Brain (organoid and tissue), 16 donors: ENCODE measurements at places on chromosomes 7 and 10. TPM values are rescaled to one million over a fixed set of nuclear protein-coding genes. Genes with fewer than 3 reads are reported as not detected.

Gene C10orf105
- 3.3 TPM for polyA plus RNA-seq

Gene HOXA4
- 1.1 TPM for polyA plus RNA-seq

Gene OR9A2
- polyA plus RNA-seq = not detected

Gene ZNF727
- polyA plus RNA-seq = 0.19 TPM

Gene EVX1
- 0.27 TPM for polyA plus RNA-seq

Gene SERPINE1
- polyA plus RNA-seq = 4.3 TPM

Gene MALSU1
- 37.1 TPM for polyA plus RNA-seq

Gene GIMAP2
- polyA plus RNA-seq = 0.68 TPM

Gene SLK
- 4.3 TPM for polyA plus RNA-seq

Gene FBXO24
- 0.53 TPM for polyA plus RNA-seq

Gene TLL2
- polyA plus RNA-seq = 1.4 TPM

Gene CAV1
- polyA plus RNA-seq = 7.7 TPM

Gene CRPPA
- polyA plus RNA-seq = 0.64 TPM

Gene DOCK1
- 10.6 TPM for polyA plus RNA-seq

Gene HGF
- polyA plus RNA-seq = 1.2 TPM

Gene CDHR1
- 6.4 TPM for polyA plus RNA-seq

Gene NPS
- polyA plus RNA-seq = not detected

Gene LIPM
- not detected for polyA plus RNA-seq

Gene RNF133
- not detected for polyA plus RNA-seq

Gene DPCD
- 38.6 TPM for polyA plus RNA-seq

Gene DRGX
- polyA plus RNA-seq = 0.12 TPM

Gene FAM241B
- polyA plus RNA-seq = 33.9 TPM

Gene RHBDD2
- polyA plus RNA-seq = 367 TPM

Gene CPA2
- polyA plus RNA-seq = 0.97 TPM

Gene CALY
- 52.8 TPM for polyA plus RNA-seq

Gene TMEM106B
- polyA plus RNA-seq = 8.0 TPM

Gene PGAM2
- polyA plus RNA-seq = 141 TPM

Gene MCU
- 13.6 TPM for polyA plus RNA-seq

Gene MNX1
- 2.5 TPM for polyA plus RNA-seq

Gene ASAH2B
- 3.9 TPM for polyA plus RNA-seq

Gene SPDYE11
- not detected for polyA plus RNA-seq

Gene TBXAS1
- 3.7 TPM for polyA plus RNA-seq

Gene SFMBT2
- 2.3 TPM for polyA plus RNA-seq

Gene CUBN
- 0.27 TPM for polyA plus RNA-seq

Gene DNAAF5
- polyA plus RNA-seq = 17.7 TPM

Gene ZNF365
- polyA plus RNA-seq = 11.7 TPM

Gene WNT2
- polyA plus RNA-seq = 0.24 TPM

Gene UCN3
- 19.8 TPM for polyA plus RNA-seq

Gene SUN3
- not detected for polyA plus RNA-seq

Gene GIMAP4
- 8.7 TPM for polyA plus RNA-seq

Gene CCDC126
- polyA plus RNA-seq = 4.2 TPM

Gene XRCC2
- 1.2 TPM for polyA plus RNA-seq

Gene WDR86
- 4.1 TPM for polyA plus RNA-seq

Gene AMZ1
- 2.4 TPM for polyA plus RNA-seq

Gene CCDC7
- 0.93 TPM for polyA plus RNA-seq
